ENCODE measurements at places on chromosomes 7 and 10.

- no peak for DNase-seq
These were observed 2.5 kb upstream of the MUC3A start for GRCh38 chr7:100946766-100947365.

DNA sequence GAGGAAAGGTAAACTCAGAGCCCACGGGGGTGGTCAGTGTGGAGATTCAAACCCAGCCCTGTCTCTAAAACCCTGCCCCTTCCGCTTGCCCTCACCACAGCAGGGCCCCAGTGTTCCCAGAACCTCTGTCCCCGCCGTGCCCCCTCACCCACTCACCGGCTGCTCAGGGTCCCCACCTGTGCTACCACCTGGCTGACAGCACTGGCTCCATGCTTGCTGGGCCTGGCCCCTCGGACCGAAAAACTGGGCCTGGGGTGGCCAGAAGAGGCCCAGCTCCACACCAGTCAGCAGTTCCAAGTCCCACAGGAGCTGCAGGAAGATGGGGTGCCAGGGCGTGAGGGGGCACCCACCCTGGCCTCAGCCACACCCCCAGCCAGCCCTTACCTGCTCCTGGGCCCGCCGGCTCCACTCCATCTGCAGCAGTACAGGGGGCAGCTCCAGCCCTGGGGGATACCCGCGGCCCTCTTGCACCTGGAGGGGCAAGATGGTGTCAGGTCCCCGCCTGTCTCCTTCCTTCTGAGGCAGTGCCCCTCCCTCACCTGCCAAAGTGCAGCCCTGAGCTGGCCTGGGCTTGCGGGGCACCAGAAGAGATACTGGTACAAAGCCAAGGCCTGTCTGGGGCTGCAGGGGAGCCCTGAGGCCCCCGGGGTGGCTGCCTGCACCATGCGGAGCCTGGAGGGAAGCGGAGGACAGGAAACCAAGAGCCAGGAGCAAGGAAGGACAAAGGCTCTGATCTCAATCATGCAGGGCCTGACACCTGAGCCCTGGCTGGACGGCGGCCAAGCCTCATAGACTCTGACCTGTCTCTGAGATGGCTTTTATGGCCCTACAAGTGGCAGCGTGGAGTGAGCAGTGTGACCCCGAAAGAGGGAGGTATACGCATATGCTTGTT lies 11.7 kb downstream of the ATP6V1F start:
- no peak for DNase-seq

DNA sequence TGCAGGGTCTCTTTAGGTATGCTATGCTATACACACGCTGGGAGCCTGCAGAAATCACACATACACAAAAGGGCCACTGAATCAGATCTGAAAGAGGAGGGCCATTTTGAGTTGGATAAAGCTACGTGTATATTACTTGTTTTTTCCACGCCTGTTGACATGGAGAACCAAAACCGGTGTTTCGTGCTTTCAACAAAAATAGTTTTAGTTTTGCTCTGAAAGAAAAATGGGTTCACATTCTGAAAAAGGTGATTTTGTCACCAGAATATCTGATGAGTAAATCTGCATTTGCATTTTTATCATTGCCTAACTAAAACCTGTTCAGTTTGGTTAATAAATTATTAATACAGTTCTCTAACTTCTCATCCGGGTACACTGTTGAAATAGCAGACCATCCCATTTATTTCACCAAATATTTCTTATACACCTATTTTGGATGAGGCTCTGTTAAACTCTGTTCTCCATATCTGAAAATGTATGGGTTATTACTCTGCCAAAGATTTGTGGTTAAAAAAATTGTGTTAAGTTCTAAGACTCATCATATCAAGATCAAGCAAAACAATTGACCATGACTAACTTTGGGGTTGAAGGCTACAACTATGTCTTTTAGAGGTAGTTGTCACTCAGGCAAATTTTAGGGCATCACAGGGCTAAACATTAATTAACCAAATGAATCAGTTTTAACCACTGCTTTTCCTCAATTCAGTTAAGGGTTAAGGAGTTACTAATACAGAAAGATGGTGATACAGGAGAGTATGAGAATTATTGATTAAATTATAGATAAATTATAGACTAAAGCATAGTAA lies 101.2 kb upstream of the RPA3 start:
- DNase-seq = no peak

GRCh38 chr10:109892931-109893330 lies 30.4 kb downstream of the XPNPEP1 start:
- no peak for DNase-seq

DNA sequence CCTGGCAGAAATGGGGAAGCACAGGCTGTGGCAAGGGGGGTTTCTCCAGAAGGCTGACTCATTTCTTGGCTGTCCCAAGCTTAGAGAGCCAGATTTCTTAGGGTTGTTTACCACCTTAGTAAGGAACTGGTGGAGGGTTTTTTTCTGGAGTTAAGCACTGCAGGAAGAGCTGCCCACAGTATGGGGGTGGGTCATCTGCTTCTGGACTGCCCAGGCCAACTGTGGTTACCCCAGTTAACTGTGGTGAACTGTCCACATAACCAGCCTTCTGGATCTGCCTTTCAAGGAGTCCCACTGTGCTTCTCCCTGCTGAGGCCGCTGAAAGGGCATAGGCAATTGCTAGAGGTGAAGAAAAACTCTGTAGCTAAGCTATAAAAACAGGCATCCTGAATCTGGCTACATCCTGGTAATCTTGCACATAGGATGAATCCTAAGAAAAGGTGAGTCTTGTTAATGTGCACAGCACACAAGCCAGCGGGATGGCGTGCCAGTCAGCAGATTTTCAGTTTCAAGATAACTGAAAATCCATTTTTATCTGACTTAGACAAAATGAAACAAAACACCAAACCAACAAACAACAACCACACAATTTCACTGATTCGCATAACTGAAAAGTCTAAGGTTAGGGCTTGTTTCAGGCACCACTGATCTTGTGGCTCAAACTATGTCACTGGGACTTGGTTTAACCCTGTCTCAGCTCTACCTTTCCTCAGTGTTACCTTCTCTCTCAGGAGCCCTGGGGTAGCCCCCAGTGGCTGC lies 21.6 kb upstream of the TSPAN33 start:
- DNase-seq = no peak

DNA sequence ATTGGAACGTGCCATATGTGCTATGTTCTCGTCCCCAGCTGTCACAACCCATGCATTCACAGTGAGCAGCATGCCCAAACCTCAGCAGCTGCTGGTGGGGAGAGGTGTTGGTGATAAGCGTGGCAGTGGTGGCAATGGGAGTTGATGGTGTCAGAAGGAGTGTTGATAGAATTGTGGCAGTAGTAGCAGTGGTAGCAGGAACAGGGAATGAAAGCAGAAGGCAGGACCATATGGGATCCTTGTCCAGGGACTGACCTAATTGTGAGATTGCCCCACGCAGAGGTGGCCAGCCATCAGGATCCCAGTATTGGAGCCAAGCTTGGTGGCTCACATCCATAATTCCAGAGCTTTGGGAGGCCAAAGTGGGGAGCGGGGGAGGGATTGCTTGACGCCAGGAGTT lies 276.3 kb downstream of the GALNT17 start:
- no peak for DNase-seq

DNA sequence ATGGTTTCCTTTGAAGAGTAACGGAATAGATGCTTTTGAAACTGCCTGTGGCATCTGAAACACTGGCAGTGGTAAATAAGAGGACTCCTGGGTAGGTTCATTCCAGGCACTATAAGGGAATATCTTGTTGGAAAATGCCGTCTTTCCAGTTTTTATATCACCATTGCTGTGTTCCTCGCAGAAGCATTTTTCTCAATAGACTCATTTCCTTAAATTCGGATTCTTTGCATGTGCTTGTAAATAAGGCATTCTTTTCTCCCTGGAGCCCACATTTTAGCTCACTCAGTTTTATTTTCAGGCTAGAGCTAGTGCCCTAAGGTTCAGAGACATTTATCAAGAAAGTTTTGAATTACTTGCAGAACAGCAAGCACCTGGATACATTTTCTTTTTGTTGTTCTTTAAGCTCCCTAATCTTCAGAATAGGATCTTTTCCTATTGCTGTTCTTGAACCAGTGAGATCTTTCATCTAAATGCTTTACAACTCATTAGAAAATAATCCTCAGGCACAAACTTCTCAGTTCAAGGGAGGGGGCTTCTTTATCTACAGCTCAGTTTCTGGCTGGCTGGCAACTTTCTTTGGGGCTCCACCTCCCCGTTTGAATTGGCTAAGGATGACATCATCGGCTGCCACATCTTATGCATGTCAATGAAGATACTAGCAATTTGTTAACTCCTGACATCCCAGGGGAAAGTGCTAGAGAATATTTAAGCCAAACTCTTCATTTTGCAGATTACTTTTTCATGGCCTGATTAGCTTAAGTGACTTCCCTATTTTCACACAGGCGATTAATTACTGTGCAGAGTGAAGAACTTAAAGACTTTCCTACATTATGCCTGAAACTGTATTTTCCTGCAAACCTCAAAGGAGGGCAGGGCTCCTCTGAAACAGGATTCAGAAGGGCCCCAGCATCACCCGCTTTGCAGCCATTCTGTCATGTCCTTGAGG lies 133.7 kb upstream of the RSU1 start:
- DNase-seq = peak; percentile 59

DNA sequence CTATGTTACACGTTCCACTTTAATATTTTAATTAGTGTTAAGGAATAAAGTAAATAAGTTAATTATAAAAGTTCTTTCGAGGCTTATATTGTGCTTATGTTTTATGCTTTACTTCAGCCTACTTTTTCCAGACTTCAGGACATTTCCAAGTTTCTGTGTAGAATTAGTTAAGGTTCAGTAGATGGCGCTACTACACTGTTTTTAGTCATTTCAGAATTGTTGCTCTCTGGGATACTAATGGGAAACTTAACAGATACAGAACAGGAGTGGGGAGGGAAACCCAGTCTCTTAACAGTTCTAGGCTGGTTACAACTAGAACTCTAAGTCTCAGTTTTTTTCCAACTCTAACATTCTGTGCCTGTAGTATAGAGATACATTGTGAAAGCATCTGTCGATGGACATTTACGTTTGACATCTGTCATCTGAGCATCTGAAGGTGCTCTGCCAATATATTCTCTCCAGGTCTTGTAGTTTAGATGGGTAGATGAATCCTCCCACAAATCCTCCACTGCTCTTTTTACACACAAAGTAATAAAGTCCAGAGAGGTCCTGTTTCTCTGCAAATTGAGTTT lies 56.8 kb upstream of the FAM171A1 start:
- DNase-seq = peak; percentile 48

DNA sequence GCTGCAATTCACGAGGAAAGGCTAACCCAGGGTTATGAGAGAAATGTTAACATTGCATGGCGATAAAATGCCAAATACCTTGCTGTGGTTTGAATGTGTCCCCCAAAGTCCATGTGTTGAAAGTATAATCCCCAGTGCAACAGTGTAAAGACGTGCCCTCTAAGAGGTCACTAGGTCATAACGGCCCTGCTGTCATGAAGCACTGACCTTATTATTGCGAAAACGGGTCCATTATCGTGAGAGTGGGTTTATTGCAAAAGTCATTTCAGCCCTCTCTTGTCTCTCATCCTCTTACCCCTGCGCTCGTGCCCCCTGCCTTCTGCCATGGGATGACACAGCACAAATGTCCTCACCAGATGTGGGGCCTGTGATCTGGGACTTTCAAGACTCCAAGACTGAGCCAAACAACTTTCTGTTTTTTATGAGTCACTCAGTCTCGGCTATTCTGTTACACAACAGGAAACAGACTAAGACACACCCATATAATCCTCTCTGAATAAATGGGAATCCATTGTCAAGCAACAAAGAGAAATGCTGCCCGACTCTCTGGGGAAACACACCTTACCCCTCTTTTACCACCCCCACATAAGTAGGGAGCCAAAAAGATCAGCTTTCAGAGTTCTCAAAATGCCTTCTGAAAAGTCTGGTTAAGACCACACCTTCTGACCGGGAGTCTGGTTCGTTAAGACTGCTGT lies 73.1 kb upstream of the UCN3 start:
- DNase-seq = peak; percentile 89

DNA sequence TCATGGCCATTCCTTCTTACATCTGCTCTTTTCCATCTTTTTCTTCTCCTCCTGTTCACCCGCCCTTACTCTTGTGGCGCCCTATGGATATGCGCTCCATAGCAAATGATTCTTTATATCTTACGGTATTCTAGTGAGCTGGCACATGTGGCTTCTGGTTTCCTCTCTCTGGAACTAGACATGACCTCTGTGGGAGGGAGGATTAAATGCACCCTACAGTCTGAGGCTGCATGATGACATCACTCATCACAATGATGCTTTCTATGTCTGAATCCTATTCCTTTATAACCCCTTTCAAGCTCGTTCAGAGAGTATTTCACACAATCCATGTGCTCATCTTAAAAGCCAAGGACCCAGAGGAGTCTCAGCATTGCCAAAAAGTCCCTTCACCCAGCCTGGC lies 153.3 kb downstream of the EGFR start:
- no peak for DNase-seq

GRCh38 chr7:12802070-12802469 lies 114.6 kb downstream of the ARL4A start:
- DNase-seq = no peak

- peak; percentile 53 for DNase-seq
These were observed 11.1 kb downstream of the FAM53B start for GRCh38 chr10:124732931-124733570.

- no peak for DNase-seq
These were observed 93.0 kb downstream of the EBF3 start for GRCh38 chr10:129870961-129871621.

GRCh38 chr7:51789489-51789888 lies 472.9 kb upstream of the COBL start:
- no peak for DNase-seq

DNA sequence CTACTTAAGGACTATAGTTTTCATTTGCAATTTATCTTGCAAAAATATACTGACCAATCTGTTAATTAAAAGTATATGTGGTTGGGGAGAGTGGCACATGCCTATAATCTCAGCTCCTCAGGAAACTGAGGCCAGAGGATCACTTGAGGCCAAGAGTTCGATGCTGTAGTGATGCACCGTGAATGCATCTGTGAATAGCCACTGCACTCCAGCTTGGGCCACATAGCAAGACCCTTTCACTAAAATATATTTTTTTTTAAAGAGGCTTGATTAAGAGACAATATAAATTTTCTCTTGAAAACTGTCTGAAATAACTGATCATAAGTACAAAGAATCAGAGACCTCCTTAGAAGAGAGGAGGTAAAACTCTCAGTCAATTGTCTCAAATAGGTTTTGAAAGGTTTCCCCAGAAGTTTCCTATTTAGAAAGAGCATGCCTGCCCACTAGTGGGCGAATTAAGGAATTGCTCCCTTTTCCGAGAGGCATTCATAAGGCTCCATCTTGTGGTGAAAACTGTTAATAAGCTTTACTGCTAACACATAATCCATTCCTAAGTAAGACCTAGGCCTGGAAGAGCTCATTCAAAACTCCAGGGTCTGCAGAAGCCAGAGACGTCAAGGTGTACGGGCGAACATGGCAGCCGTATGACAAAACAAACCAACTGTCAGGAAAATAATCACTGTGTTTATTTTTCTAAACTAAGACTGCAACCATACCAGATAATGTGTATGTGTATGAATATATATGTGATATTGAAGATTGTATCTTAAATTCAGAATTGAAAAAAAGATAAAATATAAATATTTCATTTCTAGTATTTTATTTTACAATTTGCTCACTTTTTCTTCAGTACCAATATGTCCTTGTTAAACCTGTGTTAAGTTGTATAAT lies 6.8 kb upstream of the TAS2R40 start:
- peak; percentile 76 for DNase-seq
